ENCODE measurements at places on chromosomes 12 and 14.

DNA sequence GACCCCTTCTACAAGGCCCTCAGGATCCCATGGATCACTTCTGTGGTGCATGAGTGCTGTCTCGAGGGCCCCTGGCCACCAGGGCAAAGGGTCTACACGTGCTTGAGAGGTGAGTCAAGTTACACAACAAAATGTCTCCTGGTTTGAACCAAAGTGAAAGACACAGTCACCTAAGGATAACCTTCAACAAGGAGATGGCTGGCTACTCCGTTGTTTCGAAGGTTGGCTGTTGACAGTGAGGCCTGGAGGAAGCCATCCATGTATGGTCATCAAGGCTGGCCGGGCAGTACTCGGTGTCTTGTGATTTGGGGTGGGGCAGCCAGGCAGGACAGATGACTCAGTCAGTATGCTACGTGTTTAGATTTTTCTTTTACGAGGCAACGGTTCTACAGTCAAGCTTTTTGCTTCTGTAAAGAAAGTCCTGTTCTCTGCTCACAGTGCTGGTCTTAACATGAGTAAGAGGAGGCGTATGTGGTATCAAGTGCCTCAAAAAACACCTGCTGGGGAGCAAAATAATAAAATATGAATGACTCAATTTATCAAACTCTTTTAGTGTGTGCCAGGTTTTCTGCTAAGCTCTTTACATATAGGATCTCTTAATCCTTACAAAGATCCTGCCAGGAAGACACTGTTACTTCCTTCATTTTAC is 18.0 kb upstream of the NT5DC3 start:
- peak; percentile 67 for DNase-seq

GRCh38 chr14:70002589-70003346 is 123.6 kb downstream of the SMOC1 start:
- DNase-seq = no peak

DNA sequence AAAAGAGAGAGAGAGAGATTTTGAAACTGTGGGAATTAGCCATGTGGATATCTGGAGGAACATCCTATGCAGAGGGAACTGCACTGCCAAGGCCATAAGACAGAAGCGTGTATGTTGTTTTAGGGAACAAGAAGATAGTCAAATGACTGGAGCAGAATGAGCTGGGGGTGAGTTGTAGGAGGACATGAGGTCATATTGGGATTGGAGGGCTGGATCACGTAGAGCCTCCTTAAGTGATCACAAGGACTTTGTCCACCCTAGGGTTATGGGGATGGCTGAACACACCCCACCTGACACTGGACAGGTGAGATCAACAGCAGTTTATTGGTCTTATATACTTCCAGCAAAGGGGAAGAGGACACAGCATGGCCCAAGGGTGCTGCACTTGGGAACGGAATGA is 8.2 kb upstream of the CGRRF1 start:
- DNase-seq = no peak

DNA sequence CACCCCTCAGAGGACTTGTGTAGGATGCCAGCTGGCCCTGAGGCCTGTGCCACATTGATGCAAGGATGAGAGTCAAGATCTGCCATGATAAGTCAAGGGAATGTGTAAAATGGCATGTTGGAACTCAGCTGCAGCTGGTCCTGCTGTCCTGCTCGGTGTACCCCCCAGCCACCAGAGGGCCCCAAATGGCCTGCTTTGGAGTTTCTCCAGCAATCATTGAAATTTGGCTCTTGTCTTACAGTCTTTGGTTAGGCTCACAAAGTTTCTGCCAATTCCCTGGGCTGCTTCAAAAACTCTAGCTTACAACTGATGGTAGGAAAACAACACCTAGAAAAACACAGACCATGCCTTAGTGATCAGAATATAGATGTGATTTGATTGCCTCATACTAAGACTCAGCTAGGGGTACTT is 76.8 kb downstream of the HSD17B6 start:
- DNase-seq = peak; percentile 55

DNA sequence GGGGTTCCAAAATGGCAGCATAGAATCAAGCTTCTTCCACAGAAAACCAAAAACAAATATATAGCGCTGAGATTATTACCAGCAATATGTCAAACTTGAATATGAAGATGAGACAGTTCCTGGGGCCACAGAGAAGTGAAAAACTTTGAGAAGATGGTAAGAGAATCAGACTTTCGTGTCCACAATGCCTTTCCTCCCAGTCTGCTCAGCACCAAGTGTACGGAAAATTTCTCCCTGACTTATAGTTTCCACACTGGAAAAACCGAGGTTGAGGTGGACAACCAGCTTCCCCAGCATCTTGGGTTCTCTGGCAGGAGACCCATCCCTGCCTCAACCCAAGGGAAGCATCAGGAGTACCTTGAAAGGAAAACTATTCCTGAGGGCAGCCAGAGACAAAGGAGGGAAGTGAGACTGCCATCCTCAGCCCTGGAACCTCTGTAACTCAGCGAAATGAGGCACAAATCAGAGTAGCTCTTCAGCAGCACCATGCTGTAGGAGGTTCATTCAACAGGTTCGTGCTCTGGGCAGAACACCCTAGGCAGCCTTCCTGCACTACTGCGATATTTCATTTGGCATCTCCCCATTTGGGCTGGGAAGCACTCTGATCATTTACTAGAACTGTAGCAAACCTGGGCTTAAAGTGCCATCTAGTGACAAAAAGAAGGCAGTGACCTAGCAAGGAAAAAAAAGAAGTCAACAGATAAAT is 52.4 kb upstream of the CAPRIN2 start:
- peak; percentile 48 for DNase-seq

DNA sequence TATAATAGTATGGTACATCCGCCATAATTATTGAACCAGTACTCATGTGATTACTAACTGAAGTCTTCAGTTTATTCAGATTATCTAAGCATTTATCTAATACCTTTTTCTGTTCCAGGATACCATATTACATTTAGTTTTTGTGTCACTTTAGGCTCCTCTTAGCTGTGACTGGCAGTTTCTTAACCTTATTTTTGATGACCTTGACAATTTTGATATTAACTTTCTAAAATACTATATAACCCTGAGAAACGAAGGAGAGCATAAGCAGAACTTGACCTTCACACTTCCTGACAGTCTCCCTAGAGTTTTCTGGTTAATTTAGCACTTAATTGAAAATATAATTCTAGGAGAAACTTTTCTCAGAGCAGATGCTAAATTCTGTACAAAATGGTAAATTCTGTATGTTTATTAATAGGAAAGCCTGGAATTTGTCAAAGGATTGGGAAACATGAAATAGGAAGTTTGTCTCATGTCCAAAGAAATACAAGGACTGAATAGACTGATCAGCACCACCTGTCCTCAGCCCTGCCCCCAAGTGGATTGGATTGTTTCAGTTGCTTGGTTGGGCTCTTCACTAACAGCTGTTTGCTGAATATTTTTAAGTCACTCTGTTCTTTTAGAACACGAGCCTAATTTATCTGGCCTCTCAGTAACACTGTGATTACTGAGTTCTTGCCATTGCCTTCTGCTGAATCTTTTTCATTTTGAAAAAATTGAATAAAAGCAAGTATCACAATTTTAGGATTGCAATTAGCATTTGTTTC is 6.0 kb downstream of the BICDL1 start:
- DNase-seq = no peak

DNA sequence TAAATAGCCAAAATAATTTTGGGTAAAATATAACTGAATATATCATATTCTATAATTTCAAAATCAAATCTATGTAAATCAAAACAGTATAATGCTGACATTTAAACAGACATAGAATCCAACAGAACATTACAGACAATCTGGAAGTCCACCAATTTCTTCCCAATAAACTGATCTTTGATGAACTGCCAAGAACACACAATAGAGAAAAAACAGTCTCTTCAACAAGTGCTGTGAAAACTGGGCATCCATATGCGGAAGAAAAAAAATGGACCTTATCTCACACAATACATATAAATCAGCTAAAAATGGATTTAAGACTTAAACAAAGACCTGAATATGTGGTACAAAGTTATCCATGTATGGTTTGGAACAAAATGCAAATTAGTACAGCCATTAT is 1022.7 kb downstream of the TMEM121 start:
- DNase-seq = no peak

- DNase-seq = no peak
Observed at GRCh38 chr14:79502751-79503148, 708.6 kb downstream of the DIO2 start.

- DNase-seq = peak; percentile 9
Observed at GRCh38 chr12:66688846-66689439, 10.1 kb upstream of the GRIP1 start.

DNA sequence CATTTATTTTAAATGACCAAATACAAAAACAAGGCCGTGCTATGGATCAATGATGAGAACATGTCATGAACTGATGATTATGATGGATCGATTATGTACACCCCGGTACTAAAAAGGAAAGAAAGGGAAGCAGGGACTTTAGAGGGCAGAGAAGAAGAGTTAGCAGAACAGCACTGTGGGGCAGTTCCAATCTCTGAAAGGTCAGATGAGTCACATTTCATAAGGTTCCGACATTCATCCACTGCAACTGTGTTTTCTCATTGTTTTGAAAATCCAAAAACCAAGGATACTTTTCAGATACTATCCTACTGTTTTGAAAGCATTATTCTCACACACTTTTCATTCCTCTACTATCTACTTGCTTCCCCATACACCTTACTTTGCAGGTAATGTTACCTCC is 169.3 kb downstream of the STXBP6 start:
- no peak for DNase-seq

DNA sequence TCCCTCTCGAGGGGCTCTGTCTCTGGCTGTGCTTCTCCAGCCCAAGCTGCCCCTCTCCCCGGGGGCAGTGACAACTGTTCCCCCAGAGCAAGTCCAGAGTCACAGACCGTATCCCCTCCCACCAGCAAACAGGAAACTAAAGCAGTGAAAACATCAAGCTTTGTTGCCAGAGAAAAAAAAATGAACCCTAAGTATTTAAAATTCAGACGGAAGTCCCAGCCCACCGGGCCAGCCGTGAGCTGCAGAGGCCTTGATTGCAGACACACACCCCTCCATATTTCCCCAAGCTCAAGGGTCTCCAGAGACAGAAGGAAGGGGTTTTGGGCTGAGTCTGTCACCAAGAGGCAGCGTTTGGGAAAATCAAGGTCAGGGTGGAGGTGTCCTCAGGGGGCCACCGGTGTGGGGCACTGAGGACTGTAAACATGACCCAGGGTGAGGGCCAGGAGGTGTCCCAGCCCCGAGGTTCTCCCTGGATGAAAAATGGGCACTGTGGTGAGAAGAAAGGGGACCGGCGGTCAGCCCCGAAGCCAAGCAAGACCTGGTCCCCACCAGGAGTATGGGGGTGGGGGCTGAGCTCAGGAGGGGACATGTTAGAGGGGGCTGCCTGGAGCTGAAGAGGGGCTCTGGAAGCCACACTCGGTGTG is 7.7 kb downstream of the PHETA1 start:
- DNase-seq = no peak

- DNase-seq = no peak
Observed at GRCh38 chr12:97567619-97568110, 105.1 kb downstream of the RMST start.

DNA sequence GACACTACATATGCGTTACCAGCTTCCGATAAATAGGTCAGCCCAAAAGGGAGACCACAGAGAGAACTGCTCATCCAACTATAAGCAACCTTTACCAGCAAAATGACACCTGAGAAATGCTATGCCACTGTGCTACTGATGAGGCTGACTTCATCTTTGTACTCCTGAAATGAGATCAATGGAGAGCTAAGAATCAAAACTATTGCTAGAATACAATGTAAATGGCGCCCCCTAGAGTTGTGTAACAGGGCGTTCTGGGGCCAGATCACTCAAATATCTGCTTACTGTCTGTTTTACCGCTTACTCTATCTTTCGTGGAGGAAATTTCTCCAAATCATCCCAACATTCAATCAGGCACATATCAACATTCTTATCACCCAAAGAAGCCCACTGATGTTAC is 4.6 kb downstream of the ZNF384 start:
- DNase-seq = peak; percentile 30

GRCh38 chr14:33812601-33813000 is 138.3 kb downstream of the EGLN3 start:
- DNase-seq = peak; percentile 12

GRCh38 chr12:131895640-131896079 is 1.2 kb downstream of the ULK1 start:
- DNase-seq = no peak

DNA sequence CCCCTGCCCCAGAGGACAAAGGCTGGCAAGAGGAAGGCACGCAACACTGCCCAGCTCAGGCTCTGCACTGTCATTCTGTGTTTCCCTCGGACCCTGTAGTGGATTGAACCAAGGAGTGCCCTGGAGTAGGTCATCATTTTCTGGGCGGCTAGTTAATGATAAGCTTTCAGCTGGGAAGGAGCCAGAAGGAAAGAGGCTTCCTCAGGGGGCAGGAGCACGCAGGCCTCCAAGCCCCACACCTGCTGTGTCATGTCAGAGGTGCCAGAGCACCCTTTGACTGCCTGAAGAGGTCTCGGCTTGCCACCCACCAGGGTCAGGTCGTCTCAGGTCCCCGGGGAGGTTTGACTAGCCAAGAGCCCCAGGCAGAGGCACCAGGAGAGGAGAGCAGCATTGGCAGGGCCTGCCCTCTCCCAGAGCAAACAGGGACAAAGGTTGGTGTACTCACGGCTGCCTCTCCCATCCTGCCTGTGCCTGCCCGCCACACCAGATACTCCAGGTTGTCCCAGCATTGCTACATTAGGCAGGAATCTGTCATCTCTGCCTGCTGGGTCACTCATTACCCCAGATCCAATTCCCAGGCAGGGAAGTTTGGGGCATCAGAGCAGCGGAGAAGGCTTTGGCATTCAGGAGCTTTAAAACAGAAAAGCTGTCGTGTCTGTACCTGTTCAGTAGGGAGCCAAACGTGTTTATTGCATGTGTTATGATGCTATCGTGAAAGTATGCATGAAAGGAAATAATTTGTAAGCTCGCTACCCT is 33.5 kb upstream of the ATP2A2 start:
- DNase-seq = no peak

DNA sequence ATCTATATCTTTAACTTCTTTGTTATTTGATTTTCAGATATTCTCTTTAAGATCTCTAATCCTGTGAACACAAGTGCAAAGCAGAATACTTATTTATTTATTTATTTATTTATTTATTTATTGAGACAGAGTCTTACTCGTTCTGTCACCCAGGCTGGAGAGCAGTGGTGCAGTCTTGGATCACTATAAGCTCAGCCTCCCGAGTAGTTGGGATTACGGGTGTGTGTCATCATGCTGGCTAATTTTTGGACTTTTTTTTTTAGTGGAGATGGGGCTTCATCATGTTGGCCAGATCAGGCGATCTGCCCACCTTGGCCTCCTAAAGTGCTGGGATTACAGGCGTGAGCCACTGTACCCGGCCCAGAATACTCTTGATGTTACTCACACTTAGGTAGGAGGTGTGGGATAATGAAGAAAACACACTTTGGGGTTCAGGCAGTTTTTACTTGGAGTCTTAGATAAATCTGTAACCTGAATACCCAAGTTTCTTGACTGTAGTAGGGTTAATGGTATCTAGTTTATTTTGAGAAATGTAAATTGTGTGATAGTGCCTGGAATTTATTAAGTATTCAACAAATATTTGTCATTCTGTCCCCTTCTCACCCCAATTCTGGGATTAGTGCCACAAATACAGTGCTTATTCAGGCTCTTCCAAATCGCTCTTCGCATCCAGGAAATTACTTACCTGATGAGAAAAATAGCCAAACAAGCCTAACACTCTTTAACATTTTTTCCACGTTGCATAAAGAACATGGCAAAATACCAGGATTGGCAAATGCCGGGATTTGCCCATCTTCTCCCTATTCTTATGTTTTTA is 33.0 kb downstream of the METAP2 start:
- no peak for DNase-seq

GRCh38 chr12:128970941-128971340 is 117.7 kb downstream of the GLT1D1 start:
- DNase-seq = no peak

GRCh38 chr12:109289004-109289403 is 20.1 kb downstream of the FOXN4 start:
- no peak for DNase-seq

GRCh38 chr12:63977441-63977840 is 132.9 kb downstream of the SRGAP1 start:
- no peak for DNase-seq
